ENCODE measurements at places on chromosomes 1 and 21.

- ATAC-seq: no peak
Measured at GRCh38 chr1:183245357-183245756, 59.3 kb downstream of the LAMC2 start.

GRCh38 chr1:117029685-117030084, 28.1 kb downstream of the CD101 start:
- ATAC-seq: no peak

DNA sequence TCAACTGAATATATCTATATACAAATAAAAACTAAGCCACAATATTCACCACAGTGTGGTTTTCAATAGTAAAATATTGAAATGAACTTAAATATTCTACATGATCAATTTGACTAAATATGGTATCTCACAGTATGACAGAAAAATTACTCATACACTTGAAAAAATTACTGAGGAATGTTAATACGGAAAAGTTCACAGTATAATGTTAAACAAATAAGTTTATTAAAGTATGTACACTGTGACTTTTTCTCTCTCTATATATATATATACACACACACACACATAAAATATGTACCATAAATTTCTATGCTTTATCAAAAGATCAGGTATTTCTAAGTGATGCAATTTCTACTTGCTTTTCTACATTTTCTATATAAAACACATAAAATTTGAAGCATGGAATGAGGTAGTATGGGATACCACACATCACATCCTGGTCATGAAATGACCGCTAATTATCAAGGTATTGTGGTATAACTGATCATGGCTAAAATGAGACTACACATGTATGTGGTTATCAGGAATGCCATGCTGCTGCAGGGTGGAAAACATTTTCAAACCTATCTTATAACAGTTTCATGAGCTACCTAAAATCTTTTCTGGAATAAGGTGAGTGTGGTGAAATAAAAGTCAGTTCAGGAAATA, 102.3 kb downstream of the CDC42BPA start:
- ATAC-seq: peak; percentile 49

DNA sequence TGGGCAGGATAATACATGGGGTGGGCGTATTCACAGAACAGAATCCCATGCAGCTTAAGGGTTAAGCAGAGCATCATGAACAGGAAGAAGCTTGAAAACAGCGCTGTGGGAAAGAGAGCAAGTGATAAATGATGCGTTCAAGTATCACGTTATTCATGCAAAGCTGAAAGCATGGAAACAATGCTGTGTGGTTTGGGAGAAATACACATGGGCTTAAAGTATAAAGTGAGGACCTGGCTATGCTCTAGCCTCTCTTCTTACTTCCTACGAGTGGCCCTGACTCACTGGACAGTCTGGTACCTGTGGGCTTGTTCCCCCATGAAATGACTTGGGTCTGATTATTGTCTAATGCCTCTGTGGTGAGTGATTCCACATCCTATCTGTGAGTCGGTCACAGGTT, 25.7 kb downstream of the TMPRSS2 start:
- no peak for ATAC-seq

GRCh38 chr1:117146072-117146471, 24.5 kb upstream of the TRIM45 start:
- no peak for ATAC-seq

DNA sequence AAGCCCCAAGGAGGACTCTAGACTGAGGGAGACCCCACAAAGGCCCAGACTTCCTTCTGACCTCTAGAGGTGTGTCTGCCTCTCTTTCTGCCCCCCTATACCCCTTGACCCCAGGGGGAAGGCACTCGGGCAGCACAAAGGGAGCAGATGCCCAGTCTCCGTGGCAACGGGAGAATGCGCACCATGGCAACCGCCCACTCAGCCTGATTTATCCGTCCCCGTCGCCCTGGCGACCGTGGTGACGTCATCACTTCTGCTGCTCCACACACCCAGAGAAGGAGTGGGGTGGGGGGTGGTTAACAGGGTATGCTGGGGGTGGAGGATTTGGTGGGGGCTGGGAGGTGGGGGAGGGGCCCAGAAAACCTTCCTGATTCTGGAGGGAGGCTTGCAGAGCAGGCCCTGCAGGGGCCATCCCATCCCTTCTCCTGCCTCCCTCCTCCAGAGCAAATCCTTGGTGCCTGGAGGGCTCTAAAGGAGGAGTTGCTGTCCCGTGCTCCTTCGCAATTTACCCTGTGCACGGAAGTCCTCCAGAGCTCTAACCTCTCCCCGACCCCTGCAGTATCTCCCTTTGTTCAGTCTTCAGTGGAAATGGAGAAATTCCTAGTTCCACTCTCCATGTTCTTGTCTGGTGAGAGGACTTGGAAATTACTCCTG, 6.3 kb downstream of the CELF3 start:
- peak; percentile 43 for ATAC-seq

DNA sequence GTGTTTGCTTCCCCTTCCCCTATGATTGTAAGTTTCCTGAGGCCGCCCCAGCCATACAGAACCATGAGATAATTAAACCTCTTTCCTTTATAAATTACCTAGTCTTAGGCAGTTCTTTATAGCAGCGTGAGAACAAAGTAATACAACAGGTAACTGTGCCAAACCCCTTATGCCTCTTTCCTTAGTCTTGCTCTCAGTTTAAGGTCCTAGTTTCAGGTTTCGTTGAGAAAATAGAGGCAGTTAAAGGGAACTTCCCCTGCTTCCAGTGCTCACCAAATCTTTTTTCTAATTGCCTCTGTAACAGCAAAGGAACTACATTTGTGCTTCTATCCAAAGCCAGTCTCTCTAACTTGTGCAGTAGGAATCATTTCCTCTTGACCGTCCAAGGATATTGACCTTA, 164.8 kb downstream of the PATJ start:
- ATAC-seq: no peak

DNA sequence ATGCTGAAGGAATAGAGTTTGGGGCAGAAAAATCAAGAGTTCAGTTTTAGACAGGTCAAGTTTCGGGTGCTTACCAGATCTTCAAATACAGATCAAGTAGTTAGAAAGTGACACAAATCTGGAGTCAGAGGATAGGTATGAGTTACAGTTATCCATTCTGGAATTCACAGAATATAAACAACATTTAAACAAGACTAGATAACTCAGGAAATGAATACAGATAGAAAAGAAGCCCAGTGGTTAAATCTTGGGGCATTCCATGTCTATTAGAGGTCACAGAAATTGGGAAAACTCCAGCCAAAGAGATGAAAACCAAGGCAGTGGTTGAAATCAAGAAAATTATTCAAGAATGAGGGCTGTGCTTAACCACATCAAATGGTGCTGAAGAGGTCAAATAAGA, 187.0 kb upstream of the HP1BP3 start:
- peak; percentile 60 for ATAC-seq

DNA sequence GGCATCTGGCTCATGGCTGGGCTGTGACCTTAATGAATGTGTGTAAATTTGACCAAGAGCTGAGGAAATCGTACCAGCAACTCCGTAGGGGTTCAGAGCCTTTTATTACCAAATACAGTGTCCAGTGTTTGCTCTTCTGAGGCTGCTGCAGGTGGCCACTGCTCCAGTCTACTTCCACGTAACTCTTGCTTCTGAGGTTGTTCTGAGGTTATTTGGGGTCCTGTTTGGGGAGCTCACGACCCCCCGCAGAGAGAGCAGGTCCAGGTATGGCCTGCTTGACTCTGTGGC, 33.6 kb downstream of the MAN1C1 start:
- ATAC-seq: no peak

DNA sequence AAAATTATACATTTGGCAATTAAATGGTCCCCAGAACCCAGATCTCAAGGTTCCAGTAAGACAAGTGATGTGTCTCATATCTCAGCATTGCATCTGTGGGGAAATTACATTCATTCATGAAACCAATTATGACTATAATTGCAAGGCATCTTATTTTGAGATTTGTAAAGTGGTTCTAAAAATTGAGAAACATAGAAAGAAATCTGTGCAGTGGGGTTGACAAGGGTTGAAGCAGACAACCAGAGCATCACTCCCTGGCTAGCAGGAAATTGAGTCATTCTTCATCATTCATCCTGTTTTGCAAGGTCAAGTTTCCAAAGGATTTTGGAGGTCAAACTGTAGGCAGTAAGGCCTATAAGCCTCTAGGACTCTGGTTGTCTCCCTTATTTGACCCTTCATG, 25.1 kb upstream of the MROH9 start:
- peak; percentile 79 for ATAC-seq

DNA sequence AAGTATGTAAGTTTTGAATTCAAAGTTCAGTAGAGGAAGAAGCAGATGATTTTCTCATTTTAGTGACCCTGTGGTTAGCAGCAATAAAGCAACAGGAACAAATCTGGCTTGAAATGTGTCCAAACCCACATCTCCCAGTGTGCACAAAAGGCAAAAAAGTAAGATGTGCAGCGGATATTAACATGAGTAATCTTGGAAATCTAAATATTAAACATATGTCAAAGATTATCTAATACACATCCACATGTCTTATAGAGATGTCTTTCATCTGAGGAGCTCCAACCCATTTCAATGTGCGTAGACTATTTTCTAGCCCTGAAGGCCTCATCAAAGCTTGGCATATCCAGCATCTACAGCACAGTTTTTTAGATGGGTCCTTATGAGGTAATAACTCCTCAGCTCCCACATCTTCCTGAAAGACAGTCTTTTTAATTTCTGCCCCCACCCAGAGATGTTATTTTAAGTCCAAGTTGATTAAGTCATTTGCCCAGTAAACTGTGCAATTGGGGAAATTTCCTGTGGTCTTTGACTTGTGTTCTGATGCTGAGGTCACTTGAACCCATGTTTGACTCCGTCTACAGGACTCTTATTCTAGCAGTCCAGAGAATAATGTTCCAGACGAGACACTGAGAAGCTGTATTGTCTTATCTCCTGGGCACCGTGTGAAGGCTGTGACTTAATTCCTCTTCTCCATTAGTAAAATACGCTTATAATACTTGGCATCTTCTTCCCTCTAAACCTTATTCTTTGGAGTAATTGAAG, 73.7 kb downstream of the LMO4 start:
- ATAC-seq: peak; percentile 75

DNA sequence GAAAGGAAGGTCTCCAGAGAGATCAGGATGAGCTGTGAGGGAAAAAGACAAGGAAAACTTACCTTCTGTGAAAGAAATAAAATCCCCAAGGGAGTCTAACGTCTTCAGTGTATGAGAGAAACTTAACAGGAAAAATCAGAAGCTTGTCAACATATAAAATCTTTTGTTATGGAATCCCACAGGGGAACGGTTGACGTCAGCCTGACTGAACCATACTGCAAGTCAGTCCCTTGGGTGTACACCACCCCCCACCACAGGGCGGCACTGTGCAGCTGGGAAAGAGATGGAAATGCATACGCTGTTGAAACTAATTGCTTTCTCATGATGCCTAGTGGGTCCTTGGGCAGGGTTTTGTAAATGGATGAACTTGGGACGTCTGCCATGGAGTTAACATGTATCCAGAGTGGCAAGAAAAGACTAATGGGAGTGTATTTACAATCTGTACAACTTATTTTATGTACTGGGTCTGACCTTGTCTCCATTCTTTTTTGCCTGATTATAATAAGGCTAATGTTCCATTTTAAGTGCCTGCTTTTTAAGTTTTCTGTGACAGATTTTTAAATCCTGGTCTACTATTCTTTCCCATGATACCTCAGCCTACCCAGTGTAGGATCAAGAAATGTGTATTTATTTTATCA, 22.7 kb downstream of the UTP25 start:
- ATAC-seq: peak; percentile 98

DNA sequence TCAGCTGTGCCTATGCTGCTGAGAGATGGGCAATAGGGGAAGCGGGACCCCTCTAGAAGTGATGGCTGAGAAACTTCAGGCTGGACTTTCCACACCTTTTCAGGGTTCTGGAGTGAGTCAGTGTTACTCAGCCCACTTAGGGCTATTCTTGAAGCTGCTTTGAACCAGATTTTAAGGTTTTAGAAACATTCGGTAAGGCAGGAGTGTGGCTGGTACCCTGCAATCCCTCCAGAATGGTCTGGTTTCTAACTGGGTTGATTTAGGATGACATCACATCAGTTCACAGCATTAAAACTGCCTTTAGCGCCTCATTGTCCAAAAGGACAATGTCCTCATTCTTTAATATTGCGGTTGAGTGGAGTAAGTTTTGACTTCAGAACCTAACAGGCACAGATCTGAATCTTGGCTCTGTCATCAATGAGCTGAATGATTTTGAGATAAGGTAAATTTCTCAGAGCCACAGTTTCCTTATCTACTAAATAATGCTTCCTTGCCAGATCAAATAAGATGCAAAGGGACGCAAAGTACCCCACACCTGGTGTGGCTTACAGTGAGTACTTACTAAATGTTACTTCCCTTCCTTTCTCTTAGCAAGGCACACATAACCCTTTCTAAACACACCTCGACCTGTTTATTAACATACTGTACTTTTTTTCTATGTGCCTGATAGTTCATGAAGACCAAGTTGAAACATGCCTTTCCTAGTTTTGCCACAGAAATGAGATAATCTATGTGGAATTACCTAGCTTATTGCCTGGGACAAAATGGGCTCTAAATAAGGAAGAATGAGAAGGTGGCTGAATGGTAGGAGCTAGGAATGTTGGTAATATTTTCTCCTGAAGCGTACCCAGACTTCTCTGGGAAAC, 209.8 kb downstream of the ROR1 start:
- peak; percentile 20 for ATAC-seq

GRCh38 chr21:29870814-29871213, 69.0 kb downstream of the GRIK1 start:
- ATAC-seq: no peak

DNA sequence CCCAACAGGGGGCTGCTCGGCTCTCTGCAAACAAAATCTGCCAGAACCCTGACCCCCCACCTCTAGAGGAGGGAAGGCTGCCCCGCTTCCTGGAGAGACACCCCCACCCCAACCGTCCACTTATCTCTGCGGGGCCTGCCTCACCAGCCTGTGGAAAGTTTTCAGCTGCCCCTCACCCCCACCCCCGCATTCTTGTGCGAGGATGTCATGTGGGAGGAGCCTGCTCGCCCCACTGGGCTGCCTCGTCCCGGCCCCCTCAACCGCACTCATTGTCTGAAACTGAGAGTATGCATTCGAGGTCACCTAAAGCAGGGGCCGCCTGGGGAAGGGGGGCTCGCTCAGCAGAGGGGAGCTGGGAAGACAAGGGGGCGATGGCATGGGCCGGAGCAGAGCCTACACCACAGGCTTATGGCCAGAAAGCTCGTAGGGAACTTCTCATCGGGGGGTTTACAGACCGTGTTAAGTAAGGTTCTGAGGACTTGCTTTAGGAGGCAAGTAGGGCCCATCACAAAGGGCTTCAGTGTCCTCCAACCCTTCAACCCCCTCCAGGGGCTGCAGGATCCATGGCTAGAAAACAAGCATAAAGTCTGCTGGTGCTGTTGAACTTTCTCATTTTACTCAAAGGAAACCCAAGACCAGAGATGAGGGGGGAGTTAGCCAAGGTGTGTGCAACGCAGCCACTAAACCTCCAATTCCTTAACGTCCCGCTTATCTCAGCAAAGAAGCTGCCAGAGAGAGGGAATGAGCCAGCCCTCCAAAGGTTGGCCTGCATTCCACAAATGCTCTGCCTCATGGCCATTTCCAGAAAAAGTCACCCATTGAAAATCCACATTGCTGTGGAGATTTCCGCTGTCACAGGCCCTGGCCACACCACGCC, 9.4 kb downstream of the EPHA2 start:
- peak; percentile 72 for ATAC-seq

GRCh38 chr1:185853739-185854138, 119.5 kb downstream of the HMCN1 start:
- peak; percentile 66 for ATAC-seq
